ENCODE measurements at places on chromosomes 16 and 17.

DNA sequence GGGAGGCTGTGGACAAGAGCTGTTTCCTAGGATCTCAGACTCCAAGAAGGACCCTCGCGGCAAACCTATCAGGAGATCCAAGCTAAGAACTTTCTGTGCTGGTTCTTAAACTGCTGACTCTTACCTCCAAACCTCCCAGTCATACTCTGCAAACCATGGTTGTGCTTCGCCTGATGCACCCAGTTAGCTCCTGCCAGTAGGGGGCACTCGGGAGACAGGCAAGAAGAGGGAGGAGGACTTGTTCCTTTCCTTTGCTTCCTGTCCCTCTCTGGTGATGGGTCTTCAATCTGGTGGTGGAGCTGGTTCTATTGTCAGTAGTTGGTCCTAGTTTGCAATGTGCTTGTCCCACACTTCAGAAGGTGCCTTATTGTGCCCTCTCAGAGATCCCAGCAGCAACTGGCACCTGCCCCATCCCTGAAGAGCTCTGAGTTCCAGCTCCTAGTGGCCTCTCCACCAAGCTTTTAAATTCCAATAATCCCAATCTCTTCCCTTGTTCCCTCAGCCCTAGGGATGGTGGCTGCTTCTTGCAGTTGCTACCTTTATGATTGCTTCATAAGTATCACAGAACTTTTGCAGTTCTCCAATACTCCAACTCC is 113.5 kb upstream of the RPL38 start:
- peak; percentile 92 for DNase-seq

DNA sequence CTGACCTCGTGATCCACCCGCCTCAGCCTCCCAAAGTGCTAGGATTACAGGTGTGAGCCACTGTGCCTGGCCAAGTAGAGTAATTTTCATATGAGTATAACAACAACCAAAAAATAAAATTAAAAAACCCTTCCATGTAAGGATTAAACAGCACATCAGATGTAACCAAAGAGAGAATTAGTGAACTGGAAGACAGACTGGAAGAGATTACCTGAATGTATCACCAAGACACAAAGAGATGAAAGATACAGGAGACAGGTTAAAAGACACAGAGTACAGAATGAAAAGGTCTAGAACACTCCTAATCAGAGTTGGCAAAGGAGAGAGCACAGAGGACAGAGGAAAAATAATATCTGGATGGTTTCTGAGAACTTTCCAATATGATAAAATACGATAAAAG is 1.8 kb upstream of the TNK1 start:
- no peak for DNase-seq

DNA sequence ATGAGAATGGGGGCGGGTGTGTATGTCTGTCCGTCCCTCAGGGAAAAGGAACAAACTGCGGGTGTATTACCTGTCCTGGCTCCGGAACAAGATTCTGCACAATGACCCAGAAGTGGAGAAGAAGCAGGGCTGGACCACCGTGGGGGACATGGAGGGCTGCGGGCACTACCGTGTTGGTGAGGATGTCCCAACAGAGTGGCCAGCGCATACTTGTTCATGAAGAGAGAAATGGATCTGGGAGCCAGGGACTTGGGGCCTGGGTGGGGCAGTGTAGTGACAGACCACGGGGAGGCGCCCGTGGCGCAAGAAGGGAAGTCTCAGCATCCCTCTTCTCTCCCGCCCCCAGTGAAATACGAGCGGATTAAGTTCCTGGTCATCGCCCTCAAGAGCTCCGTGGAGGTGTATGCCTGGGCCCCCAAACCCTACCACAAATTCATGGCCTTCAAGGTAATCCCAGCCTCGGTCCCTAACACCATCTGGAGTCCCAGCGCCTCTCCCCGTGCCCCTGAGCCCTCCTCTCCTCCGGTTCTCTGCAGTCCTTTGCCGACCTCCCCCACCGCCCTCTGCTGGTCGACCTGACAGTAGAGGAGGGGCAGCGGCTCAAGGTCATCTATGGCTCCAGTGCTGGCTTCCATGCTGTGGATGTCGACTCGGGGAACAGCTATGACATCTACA is 3.5 kb upstream of the C17orf107 start:
- no peak for DNase-seq

DNA sequence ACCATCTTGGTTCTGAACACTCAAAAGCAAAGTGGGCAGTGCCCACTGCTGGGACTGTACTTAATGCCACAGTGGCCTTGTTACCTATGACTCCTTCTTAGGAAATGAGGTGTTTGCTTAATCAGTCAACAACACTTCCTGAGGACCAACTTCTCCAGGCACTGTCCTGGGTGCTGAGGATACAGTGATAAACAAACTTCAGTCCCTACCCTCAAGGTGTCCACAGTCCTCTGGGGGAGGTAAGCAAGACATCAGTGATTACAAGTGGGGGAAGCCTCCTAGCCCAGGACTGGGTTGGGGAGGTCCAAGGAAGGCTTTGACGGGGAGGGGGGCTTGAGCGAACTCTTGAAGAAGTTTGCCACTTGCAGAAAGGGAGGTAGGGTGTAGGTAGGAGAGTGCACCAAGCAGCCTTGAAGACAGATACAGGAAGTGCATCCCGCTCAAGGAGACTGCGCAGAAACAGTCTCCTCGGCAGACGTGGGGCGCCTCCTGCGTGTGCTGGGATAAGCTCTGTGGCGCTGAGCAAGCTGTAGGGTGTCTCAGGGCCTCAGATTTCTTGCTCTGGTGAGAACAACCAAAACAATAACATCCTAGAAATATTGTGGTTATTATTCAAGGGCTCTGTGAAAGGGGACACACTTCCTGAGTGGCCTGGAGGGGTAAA is 2.6 kb upstream of the ABCC3 start:
- DNase-seq: peak; percentile 47

- no peak for DNase-seq
These were observed 27.8 kb downstream of the CDH1 start for GRCh38 chr16:68764862-68765261.

- DNase-seq: no peak
These were observed 50.1 kb downstream of the BRIP1 start for GRCh38 chr17:61813211-61813610.
